ENCODE measurements at places on chromosomes 12 and 14.

DNA sequence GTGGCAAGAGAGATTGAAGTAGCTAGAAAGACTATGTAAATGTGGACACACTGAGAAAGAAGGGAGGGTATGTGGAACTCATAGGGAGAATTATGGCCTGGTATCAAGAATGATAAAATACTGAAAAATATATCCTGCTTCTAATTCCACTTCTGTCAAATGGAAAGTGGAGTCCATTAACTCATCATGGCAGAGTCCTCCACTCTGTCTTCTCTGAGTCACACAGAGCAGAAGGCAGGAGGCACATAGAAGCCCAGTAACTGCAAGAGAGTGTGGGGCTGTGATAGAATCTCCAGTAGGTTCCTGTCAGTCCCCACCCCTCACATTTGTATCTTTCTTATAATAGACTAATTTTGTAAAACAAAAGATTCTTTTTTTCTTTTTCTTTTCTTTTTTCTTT lies 223.7 kb downstream of the AKAP6 start:
- no peak for DNase-seq

DNA sequence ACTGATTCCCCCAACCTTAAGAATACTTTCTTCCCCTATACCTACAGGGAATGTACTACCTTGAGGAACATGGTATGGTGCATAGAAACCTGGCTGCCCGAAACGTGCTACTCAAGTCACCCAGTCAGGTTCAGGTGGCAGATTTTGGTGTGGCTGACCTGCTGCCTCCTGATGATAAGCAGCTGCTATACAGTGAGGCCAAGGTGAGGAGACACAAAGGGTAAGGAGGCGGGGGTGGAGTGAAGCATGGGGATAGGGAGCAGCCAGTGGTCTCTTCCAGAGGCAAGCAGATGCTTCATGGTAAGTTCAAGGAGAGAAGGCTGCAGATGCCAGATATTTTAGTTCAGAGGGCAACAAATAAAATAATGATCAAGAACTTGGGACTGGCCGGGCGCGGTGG lies 6.6 kb upstream of the PA2G4 start:
- no peak for DNase-seq

GRCh38 chr12:79927772-79928474 lies 7.0 kb downstream of the PPP1R12A start:
- no peak for DNase-seq

DNA sequence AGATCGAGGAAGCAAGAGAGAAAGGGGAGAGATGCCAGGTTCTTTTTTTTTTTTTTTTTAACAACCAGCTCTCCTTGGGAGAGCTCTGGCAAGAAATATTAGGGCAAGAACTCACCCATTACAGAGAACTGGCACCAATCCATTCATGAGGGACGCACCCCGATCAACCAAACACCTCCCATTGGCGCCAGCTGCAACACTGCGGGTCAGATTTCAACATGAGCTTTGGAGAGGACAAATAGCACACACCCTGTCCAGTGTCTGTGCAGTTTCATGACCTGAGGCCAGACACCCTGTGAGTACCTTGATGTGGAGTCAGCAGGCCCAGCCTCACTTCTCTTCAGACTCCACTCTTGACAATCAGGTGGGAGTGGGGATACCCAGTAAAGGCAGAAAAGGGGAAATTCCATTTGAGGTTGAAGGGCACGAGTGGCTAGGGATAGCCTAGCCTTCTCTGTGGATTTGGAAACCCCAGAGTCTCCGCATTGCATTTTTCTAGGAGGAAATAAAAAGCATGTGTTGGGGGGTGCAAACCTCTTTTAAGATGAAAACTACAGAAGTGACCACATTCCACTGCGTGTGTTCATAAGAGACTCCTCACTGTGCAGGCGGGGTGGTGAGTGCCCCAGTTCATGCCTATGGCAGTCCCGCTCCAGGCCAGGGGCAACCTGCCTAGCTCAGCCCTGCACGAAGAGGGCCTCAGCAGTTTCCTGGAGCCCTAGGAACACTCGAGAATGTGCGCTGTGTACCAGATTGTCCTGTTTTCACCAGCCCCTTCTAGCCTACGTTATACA lies 42.4 kb upstream of the GPATCH2L start:
- peak; percentile 32 for DNase-seq

GRCh38 chr14:103703433-103704385 lies 11.5 kb downstream of the XRCC3 start:
- DNase-seq, result no peak

- DNase-seq, result no peak
Observed at GRCh38 chr12:100151769-100152168, 9.1 kb upstream of the BLTP3B start.

DNA sequence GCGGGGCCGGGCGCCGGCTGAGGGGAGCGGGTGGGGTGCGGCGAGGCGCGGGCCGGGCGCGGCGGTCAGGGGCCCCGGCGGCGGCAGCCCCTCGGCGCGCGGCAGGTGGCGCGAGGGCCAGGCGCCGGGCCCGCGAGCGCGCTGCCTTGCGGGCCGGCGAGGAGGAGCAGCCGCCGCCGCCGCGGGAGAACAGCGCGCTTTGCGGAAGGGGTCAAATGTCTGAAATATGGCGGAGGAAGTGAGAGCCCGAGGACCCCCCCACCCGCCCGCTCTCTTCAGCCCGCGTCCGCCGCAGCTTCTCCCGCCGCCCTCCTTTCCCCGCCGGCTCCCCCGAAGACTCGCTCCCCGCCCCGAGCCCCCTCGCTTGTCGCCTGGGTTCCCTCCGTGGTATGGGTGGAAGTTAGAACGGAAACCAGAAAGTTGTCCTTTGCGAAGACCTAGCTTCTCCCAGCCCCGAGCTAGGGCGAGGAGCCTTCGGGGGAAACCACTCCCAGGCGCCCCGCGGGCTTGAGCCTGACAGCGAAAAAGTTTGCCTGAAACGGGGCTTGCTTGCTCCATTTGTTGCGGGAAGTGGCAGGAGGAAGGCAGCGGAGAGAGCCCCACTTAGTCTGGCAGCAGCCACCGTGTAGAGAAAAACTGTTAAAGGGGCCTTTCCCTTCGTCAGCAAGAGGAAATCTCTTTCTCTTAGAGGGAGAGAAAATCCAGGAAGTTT lies 551 bp downstream of the RAP1B start:
- DNase-seq, result peak; percentile 61

GRCh38 chr12:111838353-111838752 lies 3.7 kb upstream of the MAPKAPK5 start:
- DNase-seq, result no peak

GRCh38 chr14:23513005-23513817 lies 38.4 kb downstream of the ZFHX2 start:
- no peak for DNase-seq

DNA sequence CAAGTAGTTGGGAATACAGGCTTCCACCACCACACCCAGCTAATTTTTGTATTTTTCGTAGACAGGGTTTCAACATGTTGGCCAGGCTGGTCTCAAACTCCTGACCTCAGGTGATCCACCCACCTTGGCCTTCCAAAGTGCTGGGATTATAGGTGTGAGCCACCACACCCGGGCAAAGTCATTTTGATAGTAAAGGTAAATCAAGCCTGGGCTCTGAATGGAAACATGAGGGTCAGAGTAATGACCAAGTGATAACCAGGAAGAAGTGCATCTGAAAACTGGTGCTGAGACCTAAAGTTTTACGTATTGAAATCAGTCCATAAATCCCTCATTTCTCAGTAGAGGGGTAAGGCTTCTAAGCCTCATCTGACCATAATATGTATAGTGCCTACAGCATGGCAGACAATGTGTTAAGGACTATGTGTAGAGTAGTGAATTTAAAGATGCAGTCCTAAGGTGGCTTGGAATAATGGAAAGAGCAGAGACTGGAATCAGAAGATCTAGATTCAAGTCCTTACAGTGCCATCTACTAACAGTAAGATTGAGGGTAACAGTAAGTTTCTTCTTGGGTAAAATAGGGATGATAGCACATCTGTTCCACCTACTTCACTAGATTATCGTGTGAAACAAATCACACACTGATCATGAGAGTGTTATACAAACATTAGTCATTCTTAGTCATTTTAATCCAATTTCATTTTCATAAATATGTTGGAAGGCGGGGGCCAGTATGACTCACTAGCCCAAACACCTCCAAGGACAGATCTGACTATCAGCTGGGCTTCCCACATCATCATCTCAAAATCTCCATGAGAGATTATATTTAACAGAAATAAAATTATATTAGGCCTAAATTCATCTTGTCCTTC lies 11.2 kb downstream of the MAP4K5 start:
- no peak for DNase-seq

GRCh38 chr14:39431416-39432178 lies 636 bp downstream of the FBXO33 start:
- DNase-seq, result peak; percentile 65

DNA sequence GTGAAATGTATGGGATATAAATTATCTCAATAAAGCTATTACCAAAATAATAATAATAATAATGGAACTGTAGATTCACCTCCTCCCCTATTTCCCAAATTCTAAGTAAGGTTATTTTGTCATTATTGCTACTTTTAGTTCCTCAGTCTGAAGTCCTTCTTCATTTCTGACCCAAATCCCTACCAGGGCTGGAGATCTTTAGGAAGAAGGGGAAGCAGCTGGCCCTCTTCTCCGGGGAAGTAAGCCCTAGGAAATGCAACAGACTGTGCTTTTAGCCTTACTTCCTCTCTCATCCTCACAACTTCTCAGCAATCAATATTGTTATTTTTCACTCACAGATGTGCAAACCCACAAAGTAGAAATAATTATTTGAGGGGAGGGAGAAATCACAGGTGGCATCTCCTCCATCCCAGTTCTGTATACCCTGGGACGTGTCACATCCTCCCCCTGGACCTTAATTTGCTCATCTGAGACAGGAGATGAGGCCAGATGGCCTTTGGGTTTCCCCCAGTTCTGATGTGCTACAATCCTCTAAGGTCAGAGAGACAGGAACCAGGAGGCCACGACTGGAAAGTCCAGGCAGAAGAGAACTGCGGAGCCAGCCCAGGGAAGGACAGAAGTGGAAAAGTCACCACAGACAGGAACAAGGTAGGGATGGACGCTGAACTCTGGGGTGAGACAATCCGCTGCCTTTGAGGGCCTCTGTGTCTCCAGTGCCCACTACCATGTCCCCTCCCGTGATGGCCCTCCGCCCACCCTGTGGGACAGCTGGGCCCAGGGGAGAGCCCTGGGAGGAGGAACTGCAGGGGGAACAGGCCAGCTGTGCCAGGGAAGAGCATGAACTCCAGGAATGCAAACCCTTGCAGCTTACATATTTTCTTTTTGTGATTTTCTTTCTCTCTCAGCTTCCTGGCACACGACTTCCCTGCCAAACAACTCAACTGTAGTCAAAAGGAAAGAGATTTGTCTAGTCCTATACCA lies 10.6 kb upstream of the TNFRSF1A start:
- no peak for DNase-seq

- DNase-seq, result no peak
Observed at GRCh38 chr12:76014007-76014406, 17.6 kb downstream of the PHLDA1 start.

GRCh38 chr12:45934956-45935355 lies 55.4 kb downstream of the SCAF11 start:
- DNase-seq, result peak; percentile 8

- DNase-seq, result no peak
Observed at GRCh38 chr12:28988325-28988704, 160.8 kb upstream of the FAR2 start.

DNA sequence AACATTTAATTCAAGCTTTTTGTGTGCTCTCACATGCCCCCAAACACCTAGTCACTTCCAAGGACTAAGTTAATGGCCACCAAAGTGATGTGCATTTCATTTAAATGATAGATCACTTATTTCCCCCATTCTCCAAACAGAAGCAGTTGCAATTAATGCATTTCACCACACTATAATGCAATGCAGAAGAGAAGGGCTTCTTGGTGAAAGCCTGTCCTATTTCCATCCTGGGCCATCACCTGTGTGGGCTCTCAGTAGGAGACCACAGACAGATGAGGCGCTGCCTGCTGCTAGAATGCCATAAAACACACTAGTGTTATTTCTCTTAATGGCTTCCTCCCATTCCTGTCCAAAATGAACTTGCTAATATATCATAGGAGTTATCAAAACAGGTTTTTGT lies 151.2 kb downstream of the GPR65 start:
- peak; percentile 45 for DNase-seq

GRCh38 chr12:31412292-31412801 lies 86.4 kb upstream of the SINHCAF start:
- DNase-seq, result no peak

DNA sequence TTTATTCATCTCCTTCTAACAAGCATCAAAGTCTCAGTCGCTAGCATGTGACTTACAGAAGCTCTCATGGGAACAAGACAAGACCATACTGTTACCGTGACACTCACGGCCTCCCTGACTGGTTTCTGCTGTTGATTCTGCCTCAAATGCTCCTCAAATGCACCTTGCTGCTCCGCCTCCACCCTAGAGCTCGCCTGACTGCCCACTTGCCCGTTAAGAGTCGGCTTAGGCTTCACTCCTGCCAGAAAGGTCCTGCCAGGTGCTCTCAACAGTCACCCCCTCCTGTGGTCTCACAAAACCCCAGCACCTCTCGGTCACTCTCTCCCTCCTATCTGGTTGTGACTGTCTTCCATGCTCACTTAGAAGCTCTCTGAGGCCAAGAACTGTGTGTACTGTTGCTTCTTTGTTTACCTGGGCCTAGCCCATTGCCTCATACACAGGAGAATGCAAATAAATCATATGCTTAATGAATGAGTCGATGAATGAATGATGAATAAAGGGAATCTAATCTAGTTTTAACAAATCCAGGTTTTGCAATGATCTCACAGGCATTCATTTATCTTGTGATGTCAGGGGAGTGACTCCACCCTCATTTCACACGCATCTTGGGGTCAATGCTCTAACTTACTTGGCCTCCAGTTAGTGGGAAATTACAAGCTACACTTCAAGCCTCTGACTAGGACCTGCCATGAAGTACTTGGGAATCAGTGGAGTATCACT lies 41.3 kb downstream of the SSH1 start:
- DNase-seq, result no peak

- DNase-seq, result no peak
Observed at GRCh38 chr12:6084261-6084968, 40.1 kb downstream of the VWF start.

DNA sequence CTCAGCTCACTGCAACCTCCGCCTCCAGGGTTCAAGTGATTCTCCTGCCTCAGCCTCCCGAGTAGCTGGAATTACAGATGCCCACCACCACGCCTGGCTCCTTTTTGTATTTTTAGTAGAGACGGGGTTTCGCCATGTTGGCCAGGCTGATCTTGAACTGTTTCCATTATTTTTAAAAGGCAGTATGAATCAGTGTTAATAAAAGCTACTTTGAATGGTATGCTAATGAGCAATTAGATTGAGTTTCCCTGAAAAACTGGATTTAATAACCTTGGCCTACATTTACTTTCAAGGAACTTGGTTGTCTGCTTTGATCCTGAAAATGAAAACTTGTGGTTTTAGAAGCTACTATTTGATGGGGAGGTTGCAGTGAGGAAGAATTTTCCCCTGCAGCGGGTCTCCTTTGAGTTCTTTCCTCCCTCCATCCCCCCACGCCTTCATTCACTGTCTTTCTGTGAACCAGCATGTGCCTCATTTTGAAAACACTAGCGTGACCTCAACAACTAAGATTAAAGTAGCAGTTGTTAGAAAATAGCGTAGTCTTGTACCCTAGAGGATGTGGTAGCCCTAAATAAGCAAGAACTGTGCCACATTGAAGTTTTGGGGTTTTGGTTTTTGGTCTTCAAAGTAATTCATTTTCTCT lies 17.8 kb upstream of the RPS6KA5 start:
- DNase-seq, result no peak

Measured in NCI-H146 (cell line).